ENCODE measurements at places on chromosomes 11 and 22. TPM values are rescaled to one million over a fixed set of nuclear protein-coding genes. Genes with fewer than 3 reads are reported as not detected.
A peak's percentile ranks its signal among the peaks of the same experiment; 100 is the strongest.

- H3K4me3 ChIP-seq, result no peak overlapping the region
- no peaks in the 10 kb centered on the region for H3K4me1 ChIP-seq
- no peaks in the 10 kb centered on the region for H3K27me3 ChIP-seq
- no peaks in the 10 kb centered on the region for H3K36me3 ChIP-seq
- no peak overlapping the region for H3K27ac ChIP-seq
Measured at GRCh38 chr11:111355956-111356659, 23.0 kb downstream of the POU2AF1 start.

The SMC1B gene
- total RNA-seq, result not detected

The MGAT3 gene
- total RNA-seq, result 26.2 TPM

The ST14 gene
- total RNA-seq, result 1.5 TPM

The SOX6 gene
- total RNA-seq, result 13.1 TPM

DNA sequence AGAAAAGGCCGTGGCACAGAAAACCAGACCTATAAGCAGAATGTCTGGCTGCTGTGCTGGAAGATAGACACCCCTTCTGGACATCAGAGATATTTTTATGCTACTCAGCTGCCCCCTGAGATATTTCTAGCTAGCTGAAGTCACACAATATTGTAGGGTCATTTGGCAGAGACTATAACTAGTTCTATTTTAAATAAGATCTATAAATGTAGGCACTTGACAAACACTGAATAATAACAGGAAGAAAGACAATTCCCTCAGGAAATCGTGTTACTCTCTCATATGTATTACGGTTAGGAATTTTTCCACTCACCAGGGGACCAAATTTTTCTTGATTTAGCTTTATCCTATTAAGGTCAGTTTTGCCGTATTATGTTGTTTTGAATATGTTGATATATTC is 845.4 kb downstream of the OPCML start:
- peaks cover 4% of the 10 kb centered on the region for H3K4me1 ChIP-seq
- no peaks in the 10 kb centered on the region for H3K36me3 ChIP-seq
- no peak overlapping the region for H3K27ac ChIP-seq
- no peak overlapping the region for H3K4me3 ChIP-seq

GRCh38 chr11:67638535-67639437 is 777 bp downstream of the TBX10 start:
- H3K4me3 ChIP-seq, result no peak overlapping the region
- no peaks in the 10 kb centered on the region for H3K27me3 ChIP-seq
- no peak overlapping the region for H3K27ac ChIP-seq
- no peaks in the 10 kb centered on the region for H3K36me3 ChIP-seq
- no peak for DNase-seq
- H3K4me1 ChIP-seq, result no peaks in the 10 kb centered on the region

DNA sequence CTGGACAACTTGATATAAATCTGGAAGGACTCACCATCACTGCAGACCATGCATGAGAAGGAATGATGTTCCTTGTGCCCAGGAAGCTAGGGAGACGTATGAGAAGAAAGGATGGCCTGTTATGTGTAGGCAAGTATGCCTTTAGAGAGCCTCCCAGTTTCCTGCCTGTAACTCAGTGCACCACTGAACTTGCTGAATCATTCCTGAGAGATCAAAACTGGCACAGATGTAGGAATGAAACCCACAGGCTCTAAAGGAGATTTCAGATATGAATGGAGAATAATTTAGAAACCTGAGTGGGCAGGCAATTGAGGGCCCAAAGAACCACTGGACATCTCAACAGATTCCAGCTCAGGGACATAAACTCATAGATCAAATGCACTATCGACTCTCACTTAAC is 38.4 kb upstream of the PRSS23 start:
- no peaks in the 10 kb centered on the region for H3K36me3 ChIP-seq
- H3K4me3 ChIP-seq, result no peak overlapping the region
- no peak for DNase-seq
- H3K27ac ChIP-seq, result no peak overlapping the region
- no peaks in the 10 kb centered on the region for H3K27me3 ChIP-seq
- H3K4me1 ChIP-seq, result no peaks in the 10 kb centered on the region

- H3K27me3 ChIP-seq, result no peaks in the 10 kb centered on the region
- H3K4me1 ChIP-seq, result peaks cover 10% of the 10 kb centered on the region
- peak overlapping the region; percentile 21 for H3K27ac ChIP-seq
- no peak for DNase-seq
- no peaks in the 10 kb centered on the region for H3K36me3 ChIP-seq
Measured at GRCh38 chr11:95655536-95655935, 134.0 kb downstream of the FAM76B start.

DNA sequence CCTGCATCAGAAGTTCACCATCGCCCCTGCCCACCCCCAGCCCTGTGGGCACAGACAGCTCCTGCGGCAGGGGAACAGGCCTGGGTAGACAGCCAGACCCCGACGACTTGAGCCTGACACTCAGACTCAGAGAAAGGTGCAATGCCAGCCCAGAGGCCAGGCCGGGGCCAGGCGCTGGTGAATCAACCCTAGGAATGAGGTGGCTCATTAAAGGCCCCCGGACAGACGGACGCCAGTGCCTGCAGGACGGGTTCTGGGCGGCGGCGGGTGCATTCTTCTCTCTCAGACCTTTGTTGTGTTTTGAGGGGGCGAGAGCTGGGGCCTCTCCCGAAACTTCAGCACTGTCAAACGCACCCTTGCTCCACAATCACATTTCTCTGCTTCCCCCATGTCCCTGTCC is 5.6 kb downstream of the OVOL1 start:
- H3K27ac ChIP-seq, result no peak overlapping the region
- no peak for DNase-seq

DNA sequence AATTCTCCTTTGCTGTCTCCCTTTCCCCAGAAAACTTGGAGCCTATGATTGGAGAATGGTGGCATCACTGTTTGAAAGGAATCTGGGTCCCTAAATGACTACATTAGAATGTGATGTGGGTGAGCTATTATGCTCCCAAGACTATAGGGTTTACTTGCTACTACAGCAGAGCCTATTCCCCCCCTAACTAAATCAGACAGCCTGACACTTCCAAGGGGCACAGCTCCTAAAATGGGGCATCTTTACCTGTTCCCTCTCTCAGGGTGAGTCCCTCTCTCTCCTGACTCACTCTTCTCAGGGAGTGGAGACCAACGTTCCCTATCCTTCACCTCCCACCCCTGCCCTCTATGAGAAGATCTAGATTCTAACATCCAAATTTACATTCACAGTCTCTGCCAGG is 775 bp upstream of the ISX start:
- no peak for DNase-seq
- no peaks in the 10 kb centered on the region for H3K4me1 ChIP-seq
- H3K27me3 ChIP-seq, result no peaks in the 10 kb centered on the region
- no peak overlapping the region for H3K4me3 ChIP-seq
- no peaks in the 10 kb centered on the region for H3K36me3 ChIP-seq

DNA sequence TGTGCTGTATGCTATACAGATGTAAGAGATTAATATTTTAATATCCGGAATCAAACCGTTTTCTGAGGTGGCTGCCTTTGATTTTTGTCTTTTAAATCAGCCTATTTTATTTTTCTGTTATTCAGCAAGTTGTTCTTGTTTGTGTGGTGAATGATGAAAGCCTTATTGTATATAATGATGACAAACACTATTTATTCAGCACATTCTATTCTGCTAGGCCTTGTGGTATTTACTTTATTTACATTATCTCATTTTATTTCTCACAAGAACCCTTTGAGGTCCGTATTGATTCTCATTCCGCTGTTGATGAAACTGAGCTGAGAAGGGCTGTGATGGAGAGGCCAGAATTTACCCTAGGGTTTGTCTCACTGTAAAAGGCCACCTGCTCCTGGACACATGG is 40.5 kb downstream of the KREMEN1 start:
- DNase-seq, result no peak
- H3K36me3 ChIP-seq, result no peaks in the 10 kb centered on the region
- no peaks in the 10 kb centered on the region for H3K4me1 ChIP-seq
- H3K4me3 ChIP-seq, result no peak overlapping the region
- peak overlapping the region; percentile 71 for H3K27ac ChIP-seq

- H3K36me3 ChIP-seq, result no peaks in the 10 kb centered on the region
- H3K27ac ChIP-seq, result no peak overlapping the region
Measured at GRCh38 chr11:54944211-54944610, 237.6 kb downstream of the OR4A5 start.

- no peaks in the 10 kb centered on the region for H3K36me3 ChIP-seq
- no peak for DNase-seq
- peaks cover 10% of the 10 kb centered on the region for H3K4me1 ChIP-seq
- no peak overlapping the region for H3K27ac ChIP-seq
- peaks cover 6% of the 10 kb centered on the region for H3K27me3 ChIP-seq
- no peak overlapping the region for H3K4me3 ChIP-seq
Measured at GRCh38 chr22:46549971-46550641, 12.7 kb upstream of the CELSR1 start.

DNA sequence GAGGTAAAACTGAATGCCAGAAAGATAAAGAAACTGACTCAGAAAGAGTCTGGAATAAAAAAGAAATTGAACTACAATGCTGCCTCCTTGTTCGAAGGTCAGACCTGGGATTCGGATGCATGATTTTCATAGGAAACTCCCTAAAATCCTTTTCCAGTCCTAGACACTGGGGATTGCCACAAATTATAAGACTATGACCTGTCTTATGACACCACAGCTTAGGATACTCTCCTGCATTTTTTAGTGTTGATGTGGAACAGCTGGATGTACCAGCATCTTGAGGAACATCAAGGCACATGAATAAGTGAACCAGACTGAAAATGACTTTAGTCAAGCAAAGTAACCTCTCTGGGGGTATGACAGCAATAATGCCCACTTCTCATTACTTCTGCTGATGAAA is 9.0 kb downstream of the KIRREL3 start:
- no peaks in the 10 kb centered on the region for H3K36me3 ChIP-seq
- H3K27me3 ChIP-seq, result no peaks in the 10 kb centered on the region
- peaks cover 6% of the 10 kb centered on the region for H3K4me1 ChIP-seq
- H3K27ac ChIP-seq, result no peak overlapping the region

DNA sequence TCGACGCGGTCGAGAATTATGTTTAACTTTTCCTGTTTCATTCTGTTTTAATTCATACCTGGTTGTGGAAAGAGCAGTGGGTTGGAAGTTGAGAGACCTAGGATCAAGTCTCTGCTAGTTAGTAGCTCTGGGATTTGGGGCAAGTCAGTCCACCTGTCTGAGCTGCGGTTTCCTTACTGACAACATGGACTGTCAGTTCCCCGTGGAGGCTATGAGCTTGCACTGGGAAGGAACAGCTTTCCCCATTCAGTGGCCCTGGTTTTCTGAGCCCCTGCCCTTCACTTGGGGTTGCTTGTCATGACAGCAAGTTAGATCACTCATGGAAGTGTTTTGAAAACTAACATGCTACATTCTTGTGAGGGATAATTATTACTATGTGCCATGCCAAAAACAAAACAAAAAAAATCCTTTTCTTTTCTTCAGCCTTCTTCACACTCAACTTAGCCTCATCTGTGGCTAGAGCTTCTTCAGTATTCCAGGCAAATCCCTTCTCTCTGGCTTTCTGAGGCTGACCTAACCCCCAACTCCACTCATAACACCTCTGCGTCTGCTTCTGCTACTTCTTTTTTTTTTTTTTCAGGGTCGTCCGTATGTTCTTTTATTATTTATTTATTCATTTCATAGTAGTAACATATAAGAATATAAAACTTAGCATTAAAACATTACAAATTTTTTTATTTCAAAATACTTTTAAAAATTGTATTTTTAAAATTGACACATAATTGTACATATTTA is 43.0 kb upstream of the ZBED5 start:
- H3K36me3 ChIP-seq, result no peaks in the 10 kb centered on the region
- peak overlapping the region; percentile 88 for H3K27ac ChIP-seq
- H3K4me1 ChIP-seq, result peaks cover 15% of the 10 kb centered on the region
- no peak overlapping the region for H3K4me3 ChIP-seq
- no peaks in the 10 kb centered on the region for H3K27me3 ChIP-seq

- no peaks in the 10 kb centered on the region for H3K36me3 ChIP-seq
- no peaks in the 10 kb centered on the region for H3K4me1 ChIP-seq
- H3K4me3 ChIP-seq, result no peak overlapping the region
- H3K27ac ChIP-seq, result no peak overlapping the region
Measured at GRCh38 chr11:71148716-71149115, 103.7 kb downstream of the SHANK2 start.

DNA sequence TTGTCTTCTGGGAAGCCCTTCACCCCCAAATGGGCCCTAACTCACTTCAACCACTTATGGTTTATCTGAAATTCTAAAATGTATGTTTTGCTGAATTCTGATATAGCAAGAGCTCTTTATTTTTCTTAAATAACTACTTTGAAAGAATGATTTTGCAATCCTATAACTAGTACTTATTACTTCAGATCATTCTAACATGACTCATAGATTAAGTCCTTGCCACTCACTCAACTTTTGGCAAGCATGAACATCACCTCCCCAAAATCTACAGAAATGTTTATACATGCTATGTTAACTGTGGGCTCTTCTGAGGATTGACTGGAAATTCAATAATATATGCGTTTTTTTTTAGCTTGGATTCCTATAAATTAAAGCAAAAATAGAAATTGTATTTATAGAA is 367.4 kb upstream of the FAT3 start:
- DNase-seq, result no peak
- no peak overlapping the region for H3K27ac ChIP-seq
- H3K4me3 ChIP-seq, result no peak overlapping the region
- no peaks in the 10 kb centered on the region for H3K27me3 ChIP-seq
- no peaks in the 10 kb centered on the region for H3K4me1 ChIP-seq
- no peaks in the 10 kb centered on the region for H3K36me3 ChIP-seq

DNA sequence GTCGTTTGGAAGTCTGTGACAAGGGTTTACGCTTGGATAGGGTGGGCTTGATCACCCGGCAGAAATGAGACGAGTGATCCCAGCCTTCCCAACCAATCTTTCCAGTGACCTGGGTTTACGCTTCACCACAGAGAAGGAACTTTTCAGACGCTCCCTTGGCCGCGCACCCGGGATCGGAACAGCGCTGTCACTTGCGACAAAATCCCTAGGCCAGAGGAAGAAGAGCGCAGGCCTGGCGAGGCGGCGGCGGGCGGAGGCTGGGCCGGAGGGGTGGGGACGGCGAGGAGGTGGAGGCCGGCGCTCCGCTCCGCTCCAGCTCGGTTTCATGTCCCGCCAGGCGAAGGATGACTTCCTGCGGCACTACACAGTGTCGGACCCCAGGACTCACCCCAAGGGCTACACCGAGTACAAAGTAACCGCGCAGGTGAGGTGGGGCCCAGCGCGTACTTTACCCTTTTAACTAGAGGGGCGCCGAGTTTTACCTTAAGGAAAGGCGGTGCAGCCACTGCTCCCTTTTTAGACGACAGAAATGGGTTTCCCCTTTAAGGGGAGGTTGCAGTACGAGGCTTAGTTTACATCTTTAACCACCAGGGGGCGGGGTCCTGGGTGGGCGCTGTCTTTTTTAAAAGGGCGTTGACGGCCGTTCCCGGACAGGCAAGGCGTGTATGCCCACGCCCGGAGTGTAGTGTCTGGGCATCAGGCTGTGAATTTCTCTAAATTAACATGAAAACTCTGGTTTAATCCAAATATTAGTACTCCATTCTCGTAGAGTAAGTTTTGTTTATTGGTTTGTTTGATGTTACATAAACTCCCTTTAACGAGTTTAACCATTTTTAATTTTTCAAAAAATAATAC is at the start of gene SNX15:
SNX15 (plus strand) TSS at position 227 of the 855 bp plus-strand sequence; CDS start at position 326, 99 bp downstream.
- H3K4me1 ChIP-seq, result peaks cover 27% of the 10 kb centered on the region
- H3K4me3 ChIP-seq, result peak within 1 kb of the TSS; percentile 83
- peak; percentile 97 for DNase-seq
- no peaks in the 10 kb centered on the region for H3K27me3 ChIP-seq

The CABP4 gene
- total RNA-seq, result 4.8 TPM
